RPMI7951 (cell line): ENCODE measurements at places on chromosomes 16 and 17.
A peak's percentile ranks its signal among the peaks of the same experiment; 100 is the strongest.

GRCh38 chr17:7045492-7046126 lies 1.7 kb upstream of the SLC16A11 start:
- peak; percentile 64 for DNase-seq

DNA sequence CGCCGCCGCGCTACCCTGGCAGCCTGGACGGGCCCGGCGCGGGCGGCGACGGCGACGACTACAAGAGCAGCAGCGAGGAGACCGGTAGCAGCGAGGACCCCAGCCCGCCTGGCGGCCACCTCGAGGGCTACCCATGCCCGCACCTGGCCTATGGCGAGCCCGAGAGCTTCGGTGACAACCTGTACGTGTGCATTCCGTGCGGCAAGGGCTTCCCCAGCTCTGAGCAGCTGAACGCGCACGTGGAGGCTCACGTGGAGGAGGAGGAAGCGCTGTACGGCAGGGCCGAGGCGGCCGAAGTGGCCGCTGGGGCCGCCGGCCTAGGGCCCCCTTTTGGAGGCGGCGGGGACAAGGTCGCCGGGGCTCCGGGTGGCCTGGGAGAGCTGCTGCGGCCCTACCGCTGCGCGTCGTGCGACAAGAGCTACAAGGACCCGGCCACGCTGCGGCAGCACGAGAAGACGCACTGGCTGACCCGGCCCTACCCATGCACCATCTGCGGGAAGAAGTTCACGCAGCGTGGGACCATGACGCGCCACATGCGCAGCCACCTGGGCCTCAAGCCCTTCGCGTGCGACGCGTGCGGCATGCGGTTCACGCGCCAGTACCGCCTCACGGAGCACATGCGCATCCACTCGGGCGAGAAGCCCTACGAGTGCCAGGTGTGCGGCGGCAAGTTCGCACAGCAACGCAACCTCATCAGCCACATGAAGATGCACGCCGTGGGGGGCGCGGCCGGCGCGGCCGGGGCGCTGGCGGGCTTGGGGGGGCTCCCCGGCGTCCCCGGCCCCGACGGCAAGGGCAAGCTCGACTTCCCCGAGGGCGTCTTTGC lies 3.1 kb downstream of the HIC1 start:
- DNase-seq, result no peak

- DNase-seq, result no peak
Measured at GRCh38 chr16:593406-593805, 3.5 kb downstream of the RAB40C start.

DNA sequence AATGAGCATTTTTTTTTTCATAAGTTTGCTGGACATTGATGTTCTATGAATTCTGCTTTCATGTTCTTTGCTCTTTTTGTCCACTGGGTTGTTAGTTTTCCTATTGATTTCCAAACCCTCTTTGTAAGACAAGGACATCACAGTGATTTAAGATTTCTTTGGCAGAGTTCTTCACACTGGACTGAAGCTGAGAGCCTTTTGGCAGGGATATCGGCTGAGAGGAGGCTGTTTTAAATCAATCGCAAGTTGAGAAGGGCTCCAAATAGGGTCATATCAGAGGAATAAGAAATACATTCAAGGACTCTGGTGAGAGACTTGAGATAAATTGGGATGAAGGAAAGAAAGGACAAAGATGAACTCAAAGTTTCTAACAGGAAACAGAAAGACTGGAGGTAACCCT lies 165.8 kb upstream of the AXIN2 start:
- DNase-seq, result no peak

GRCh38 chr16:19884611-19885450 lies at the start of gene GPRC5B:
Gene GPRC5B (minus strand): TSS chr16:19884848. CDS start chr16:19872845, 12,003 bp downstream.
- peak; percentile 32 for DNase-seq

- peak; percentile 52 for DNase-seq
Measured at GRCh38 chr17:38469875-38470274, 41.6 kb downstream of the ARHGAP23 start.

DNA sequence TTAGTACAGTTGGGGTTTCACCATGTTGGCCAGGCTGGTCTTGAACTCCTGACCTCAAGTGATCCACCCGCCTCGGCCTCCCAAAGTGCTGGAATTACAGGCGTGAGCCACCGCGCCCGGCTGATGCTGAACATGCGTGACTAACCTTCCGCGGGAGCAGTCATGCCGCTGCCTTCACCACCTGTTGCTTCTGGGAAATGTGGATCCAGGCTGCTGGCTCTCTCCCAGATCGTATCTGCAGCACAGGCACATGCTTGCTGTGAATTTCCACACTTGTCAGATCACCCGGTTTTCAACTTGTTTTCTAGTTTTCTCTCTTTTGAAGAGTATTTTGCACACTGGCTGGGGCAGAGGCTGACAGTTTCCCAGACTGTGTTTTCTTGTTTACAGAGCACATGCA lies 97.9 kb downstream of the ADCY9 start:
- no peak for DNase-seq

GRCh38 chr17:81470270-81470943 lies 42.2 kb downstream of the ACTG1 start:
- DNase-seq, result no peak

DNA sequence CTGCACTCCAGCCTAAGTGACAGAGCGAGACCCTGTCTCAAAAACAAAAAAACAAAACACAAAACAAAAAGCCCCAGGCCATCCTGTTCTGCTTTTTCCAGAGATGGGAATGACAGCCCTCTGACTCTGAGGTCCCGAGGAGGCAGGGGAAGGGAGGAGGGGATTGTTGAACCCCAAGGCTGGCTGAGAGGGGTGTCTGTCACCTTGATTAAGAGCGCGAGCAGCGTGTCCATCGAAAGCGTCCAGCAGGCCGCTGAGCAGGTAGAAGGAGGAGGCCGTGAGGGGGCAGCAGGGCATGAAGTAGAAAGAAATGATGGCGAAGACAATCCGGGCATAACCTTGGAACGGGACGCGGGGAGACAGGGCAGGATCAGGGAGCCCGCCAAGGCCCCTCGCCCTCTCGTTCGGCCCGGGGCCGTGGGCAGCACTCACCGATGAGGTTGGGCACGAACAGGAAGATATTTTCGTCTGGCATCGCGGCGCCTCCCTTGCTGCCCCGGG lies 593 bp downstream of the CDIPT start:
- DNase-seq, result no peak

DNA sequence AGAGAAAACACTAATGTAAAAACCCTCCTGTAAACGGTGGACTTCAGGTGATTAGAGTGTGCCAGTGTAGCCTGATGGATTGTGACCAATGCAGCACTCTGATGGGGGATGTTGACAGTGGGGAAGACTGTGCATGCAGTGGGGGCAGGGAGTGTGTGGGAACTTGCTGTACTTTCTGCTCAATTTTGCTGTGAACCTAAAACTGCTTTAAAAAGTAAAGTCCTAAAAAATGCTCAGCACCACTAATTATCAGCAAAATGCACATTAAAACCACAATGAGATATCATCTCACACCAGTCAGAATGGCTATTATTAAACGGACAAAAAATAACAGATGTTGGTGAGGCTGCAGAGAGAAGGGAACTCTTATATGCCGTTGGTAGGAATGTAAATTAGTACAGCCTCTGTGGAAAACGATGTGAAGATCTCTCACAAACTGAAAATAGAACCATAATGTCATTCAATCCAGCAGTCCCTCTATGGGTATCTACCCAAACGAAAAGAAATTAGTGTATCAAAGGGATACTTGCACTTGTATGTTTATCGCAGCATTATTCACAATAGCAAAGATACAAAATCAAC lies 9.7 kb upstream of the ULK2 start:
- DNase-seq, result no peak

DNA sequence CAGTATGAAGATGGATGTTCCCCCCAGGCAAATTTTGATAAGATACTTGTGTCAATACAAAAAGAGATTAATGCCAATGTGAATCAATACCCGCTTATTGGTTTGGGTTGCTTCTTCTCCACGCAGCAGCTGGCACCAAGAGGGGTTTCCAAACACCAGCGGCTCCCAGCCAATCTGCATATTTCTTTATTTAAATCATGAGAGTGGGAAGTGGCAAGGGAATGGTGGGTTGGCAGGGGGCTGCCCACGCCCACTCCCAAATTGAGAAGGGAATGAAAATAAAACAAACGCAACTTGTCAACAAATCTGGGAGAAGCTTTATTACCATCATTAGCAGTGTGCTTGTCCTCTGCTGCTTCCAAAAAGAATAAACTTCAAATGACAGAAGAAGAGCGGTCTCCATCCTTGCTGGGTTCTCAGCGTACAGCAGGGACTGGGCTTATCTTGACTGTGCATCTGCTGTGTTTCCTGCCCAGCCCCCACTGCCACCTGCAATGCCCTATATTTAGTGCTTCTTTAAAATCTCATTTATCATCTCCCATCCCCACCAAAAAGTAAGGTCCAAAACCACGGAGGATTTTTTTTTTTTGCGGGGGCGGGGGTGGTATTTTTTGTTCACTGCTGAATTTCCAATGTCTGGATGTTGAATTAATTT lies 34.9 kb upstream of the C16orf78 start:
- no peak for DNase-seq

DNA sequence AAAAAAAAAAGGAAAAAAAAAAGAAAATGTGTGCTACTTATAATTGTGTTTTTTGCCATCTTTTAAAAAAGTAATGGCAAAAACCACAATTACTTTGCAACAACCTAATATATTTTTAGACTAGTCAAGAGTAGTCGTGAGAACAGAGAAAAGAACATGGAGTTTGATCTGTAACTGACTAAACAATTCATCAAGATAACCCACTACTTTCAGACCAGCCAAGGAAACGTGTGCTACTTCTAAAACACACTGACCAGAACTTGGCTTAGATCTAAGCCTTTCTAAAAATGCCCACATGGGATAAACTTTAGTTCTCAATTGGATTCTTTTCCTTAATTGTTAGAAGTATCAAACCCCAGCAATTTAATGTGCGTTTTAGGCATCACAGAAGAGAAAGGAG lies 616 bp downstream of the PECAM1 start:
- DNase-seq, result no peak

DNA sequence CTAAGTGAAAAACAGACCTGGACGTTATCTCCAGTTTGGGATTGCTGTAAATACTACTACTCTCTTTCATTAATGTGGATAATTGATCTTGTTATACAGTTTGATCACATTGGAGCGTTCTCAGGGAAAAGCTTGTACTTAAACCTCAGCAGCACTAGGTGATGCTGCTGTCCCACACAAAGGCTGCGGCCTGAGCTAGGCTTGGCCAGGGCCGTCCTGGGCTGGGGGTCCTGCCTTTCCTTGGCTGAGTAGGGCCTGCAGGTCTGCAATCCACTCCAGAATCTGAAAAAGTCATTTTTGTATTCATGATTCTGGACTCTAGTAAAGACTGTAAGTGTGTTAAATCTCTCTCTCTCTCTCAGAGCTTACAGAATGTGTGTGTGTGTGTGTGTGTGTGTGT lies 23.7 kb upstream of the PMFBP1 start:
- DNase-seq, result no peak

DNA sequence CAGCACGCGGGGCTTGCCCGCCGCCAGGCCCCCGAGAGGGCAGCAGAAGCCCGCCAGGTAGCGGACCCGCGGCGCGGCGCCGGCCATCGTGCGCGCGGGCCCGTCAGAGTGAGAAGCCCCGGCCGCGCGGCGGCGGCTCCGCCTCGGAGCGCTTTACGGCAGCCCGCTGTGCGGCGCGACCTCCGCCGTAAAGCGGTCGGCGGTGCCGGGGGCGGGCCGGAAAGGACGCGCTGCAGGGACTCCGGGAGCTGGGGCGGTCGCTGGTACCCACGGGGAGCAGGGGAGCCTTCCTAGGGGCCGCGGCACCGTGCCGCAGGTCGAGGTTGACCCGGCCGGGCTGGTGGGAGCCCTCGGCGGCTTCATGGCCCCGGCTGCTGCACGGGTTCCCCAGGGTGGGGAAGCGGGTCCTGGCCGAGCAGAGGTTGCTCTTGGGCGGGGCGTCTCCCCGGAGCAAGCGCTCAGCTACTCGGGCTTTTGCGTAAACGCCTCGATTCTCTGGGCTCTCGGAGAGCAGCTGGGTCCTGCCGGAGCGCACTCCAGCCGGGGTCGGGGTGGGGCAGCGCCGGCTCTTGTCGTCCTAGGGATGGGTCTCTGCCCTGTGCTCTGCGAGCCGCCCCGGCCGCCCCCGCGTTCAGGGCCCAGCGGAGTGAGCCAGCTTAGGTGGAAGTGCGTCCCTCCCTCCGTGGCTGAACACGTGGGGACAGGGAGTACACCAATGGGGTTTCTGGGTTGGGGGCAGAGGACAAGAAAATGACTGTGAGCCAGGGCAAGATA lies at the start of gene FAAP100:
Gene FAAP100 (minus strand): TSS at position 110 of the 774 bp plus-strand sequence. CDS start 23 bp downstream, at position 87.
- peak; percentile 75 for DNase-seq

GRCh38 chr17:40134184-40134583 lies 6.2 kb upstream of the CASC3 start:
- no peak for DNase-seq

DNA sequence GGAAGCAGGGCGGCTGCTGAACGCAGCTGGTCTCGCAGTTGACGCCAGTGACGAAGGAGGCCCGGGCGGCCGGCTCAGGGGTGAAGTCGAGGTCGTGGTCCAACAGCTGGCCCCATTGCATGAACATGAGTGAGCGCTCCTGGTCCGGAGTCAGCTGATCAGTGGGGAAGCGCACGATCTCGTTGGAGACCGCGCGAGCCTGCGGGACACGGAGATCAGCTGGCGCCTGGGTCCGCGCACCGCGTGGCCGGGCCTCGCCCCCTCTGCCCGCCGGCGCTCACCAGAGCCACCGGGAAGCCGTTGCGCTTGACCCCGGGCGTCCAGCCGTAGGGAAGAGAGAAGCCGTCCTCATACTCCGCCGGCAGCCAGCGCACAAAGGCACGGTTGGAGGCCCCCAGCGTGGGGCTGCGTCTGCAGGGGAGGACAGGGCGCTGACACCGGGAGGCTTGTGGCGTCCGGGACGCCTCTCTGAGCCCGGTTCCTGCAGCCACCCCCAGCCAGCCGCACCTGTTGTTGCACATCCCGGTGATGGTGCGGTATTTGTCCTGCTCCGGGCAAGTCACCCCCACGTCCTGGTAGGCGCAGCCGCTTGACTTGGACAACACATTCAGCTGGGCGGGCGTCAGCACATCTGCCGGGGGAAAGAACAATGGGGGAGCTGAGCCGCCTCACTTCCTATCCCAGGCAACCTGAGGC lies 1.6 kb downstream of the MPO start:
- peak; percentile 28 for DNase-seq

- DNase-seq, result no peak
Measured at GRCh38 chr16:72752004-72752695, 295.8 kb downstream of the ZFHX3 start.

DNA sequence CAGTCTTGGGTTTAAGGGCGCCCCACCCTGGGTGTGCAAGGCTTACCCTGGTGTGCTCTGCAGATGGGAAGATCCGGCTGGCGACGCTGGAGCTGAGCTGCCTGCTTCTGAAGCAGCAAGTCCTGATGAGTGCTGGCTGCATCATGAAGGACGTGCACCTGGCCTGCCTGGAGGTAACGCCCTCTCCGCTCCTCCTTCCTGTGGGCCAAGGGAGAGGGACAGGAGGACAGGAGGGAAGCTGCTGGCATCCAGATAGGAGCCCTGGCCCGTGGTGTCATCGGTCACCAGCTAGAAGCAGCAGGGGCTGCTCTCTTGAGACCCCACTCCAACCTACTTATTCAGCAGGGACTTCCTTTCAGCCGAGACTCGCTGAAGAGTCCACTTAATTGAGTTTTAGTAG lies 97.8 kb downstream of the CLEC16A start:
- DNase-seq, result no peak

- DNase-seq, result no peak
Measured at GRCh38 chr17:29090750-29091605, 48.0 kb downstream of the PIPOX start.
